ENCODE measurements at places on chromosomes 1 and 21.

GRCh38 chr1:44262414-44262813 lies 49.1 kb downstream of the DMAP1 start:
- DNase-seq: no peak

DNA sequence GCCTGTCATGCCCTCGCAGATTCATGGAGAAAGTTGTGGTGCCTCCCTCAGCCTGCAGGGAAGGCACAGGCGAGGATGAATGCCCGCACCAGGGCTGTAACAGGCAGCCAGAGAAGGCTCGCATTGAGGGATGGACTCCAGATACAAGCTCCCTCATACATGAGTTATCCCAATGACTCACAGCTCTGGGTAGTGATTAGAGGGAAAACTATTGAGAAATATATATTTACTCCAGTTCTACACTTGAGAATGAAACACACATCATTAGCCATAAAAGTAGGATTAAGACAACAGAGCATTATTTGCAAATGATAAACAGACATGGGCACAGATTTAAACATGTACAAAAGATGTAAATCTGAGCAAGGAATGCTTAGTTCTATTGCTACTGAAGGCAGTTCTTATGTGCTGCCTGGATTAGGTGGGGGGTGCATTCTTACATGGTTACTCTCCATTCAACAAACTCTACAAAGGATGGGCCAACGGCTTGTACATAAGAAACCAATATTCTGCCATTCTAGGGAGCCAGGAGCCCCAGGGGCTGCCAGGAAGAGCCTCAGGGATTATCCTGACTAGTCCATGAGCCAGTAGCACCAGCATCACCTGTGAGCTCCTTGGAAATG lies 97.9 kb downstream of the CSMD2 start:
- peak; percentile 1 for DNase-seq

DNA sequence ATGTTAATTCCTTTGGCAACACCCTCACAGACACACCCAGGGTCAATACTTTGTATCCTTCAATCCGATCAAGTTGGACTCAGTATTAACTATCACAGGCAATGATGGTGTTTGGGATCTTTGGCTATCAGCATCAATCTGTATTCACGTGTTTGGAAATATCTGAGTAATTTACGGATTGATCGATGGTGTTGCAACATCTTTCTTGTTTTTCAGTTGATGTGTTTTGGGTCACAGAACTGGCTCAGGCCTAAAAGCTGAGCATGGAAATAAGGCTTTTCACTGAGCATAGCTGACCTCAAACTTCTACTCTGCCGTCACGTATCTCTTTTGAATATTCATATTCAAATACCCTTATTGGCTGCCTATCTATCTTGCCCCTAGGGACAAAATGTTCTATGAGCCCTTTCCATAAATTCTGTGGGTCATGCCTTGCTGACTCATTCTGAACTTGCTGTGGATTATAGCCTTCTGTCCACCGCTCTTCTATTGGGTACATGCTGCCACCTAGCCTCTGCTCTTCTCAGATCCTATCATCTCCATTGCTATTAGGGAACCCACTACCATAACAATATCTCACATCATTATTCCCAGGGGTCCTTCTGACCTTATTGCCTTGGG lies 156.0 kb downstream of the PDE4B start:
- peak; percentile 75 for DNase-seq

GRCh38 chr1:8076176-8076575 lies 50.1 kb upstream of the ERRFI1 start:
- DNase-seq: no peak

- DNase-seq: no peak
Observed at GRCh38 chr1:33379631-33380354, 51.1 kb downstream of the PHC2 start.

DNA sequence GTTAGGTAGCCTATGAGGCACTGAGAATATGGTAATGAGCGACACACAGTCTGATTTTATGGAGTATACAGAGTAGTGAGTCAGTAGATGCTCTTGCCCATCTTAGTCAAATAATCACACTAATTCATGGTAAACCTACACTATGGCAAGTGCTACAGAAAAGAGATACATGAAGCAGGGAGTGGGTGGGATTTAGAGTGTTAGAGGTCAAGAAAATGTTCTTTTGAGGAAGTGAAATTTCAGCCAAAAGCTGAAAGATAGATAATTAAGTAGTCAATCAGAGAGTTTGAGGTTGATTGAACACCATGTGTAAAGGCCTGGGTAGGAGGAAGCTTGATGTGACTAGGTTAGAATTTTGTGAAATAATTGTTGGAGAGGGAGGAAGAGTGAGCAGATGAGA lies 14.7 kb downstream of the MDM4 start:
- DNase-seq: peak; percentile 13

DNA sequence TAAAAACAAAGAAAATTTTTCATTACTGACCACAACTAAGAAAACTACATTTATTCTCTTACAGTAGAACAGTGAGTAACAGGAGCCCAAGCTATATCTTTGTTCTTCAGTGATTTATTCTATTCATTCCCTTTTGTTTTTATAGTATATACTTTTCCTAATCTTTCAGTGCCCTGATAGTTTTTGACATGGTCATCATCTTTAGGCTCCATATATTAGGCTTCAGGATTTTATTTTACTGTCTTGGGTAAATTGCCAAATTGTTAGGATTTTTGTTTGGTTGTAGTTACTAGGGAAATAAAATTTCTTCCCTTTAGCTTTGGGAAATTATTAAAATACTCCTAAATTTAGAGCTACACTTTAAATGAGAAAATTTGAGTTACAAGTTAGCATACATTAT lies 10.3 kb downstream of the FBXO28 start:
- no peak for DNase-seq

GRCh38 chr1:239322369-239322768 lies 64.0 kb upstream of the CHRM3 start:
- no peak for DNase-seq

- peak; percentile 56 for DNase-seq
Observed at GRCh38 chr1:156961709-156962108, 41.3 kb downstream of the LRRC71 start.

DNA sequence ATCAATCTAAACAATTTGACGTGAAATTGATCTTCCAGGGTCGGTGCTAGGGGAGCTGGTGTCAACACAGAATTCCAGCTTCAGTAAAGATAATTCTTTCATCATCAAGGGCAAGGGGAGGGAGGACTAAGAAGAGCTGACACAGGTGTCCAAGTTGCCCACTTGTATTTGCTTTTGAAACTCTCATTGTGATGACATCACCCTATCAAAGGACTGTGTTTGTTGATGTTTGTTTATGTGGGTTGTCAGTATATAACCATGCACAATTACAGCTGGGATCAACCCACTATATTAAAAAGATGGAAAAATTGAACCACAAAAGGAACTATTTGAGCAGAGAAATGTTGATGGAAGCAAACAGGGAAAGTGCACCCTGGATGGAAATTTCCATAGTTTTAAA lies 48.8 kb downstream of the ZC3H11B start:
- DNase-seq: no peak

- peak; percentile 89 for DNase-seq
Observed at GRCh38 chr1:33470495-33471012, 1.9 kb upstream of the ZSCAN20 start.

GRCh38 chr1:8679395-8679800 lies 138.0 kb downstream of the RERE start:
- peak; percentile 33 for DNase-seq

GRCh38 chr1:31670593-31670964 lies 25.9 kb upstream of the PEF1 start:
- DNase-seq: no peak

DNA sequence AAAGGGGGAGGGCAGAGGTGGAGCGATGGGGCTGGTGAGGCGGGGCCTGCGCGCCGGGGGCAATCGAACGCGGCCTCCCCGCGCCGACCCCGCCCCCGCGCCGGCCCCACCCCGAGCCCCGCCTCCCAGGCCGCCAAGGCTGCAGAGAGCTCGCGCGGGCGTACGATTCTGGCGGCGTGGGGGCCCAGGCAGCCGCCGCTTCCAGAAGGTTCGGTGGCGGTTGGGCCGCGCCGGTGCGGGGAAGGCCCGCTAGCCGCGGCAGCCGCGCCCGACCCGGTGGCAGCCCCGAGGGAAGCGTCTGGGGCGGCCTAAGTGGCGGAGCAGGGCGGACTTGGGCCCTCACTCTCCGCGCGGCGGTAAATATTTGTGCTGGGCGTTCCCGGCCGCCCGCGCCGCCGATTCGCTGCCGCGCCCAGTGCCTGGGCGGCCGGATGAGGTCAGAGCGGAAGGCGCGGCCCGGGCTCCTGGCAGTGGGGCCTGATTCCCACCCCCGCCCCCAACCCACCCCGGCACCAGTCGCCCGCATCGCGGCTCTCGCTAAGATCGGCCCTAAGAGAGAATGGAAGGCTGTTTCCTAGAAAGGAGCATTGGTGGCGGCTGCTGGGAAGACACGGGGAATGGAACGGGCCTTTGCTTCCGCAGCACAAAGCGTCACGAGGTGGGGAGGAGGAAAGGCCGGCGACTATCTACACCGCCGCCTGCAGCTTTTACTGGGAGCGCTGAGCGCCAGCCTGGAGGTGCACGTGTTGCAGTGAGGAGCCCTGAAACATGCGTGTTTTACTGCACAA lies at the start of gene ACOT7:
Gene ACOT7 (minus strand): TSS at position 368 of the 788 bp plus-strand sequence. CDS start 368 bp downstream, outside the sequence.
- peak; percentile 87 for DNase-seq

GRCh38 chr1:155085504-155086127 lies 7.0 kb downstream of the EFNA3 start:
- peak; percentile 69 for DNase-seq

- DNase-seq: peak; percentile 23
Observed at GRCh38 chr21:41482301-41482700, 25.7 kb downstream of the TMPRSS2 start.

DNA sequence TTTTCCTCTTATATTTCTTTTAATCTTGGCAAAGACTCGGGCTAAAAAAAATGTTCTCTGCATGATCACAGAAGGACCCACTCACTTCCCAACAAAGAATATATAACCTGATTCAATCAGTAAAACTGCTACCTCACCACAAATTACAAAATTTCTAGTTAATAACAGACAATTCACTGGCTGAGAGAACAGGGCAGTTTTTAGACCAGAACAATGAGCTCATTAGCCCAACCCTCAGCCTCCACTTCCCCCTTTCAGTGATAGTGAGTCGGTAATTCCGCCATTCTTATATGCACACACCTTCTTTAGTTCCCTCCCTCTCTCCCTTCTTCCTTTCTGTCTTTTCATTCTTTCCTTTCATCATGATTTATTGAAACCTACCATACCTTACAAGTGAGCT lies 8.9 kb downstream of the SIPA1L2 start:
- DNase-seq: no peak

DNA sequence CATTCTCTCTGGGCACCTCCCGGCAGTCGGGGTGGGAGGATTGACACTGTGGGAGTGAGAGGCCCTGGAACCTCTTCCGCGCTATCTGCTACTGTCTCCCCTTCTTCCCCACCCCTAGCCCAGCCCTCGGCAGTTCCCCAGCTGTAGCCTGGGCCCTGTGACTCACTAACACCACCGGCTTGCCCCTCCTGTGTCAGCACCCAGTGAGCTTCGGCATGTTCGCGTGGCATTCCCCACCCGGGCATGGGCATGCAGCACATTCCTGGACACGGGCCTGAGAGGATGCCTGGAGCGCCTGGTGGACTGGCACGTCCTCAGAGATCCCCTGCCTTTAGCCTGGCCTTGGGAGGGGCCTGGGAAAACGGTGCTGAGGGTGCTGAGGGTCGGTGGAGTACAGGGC lies 1.3 kb downstream of the CDK18 start:
- no peak for DNase-seq

DNA sequence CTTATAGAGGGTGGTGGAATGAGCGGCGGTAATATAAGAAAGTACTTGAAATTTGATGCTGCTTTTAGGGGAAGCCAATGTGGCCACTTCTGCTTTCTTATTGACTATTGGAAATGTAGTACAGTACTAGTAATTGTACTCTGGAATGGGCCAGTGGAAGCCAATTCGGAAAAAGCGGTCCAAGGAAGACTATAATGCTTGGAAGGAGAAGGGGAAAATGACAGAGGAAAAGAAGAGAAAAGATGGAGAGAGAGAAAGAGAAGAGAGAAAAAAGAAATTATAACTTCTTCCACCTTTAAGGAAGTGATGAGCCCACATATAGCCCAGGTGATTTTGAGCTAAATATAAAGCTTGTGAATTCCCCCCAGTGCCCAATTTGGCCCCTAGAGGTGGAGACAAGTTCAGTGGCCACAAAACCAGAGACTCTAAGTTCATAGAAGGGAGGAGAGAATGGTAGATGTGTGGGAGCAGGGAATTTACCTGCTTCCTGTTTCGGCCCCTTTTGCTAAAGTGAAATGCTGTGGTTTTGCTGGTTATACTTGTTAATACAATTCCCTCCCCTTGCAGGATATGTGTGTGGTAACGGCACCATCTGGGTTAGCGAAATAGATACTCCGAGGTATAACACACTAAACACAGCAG lies 35.7 kb upstream of the DUSP10 start:
- no peak for DNase-seq

GRCh38 chr21:45974073-45975019 lies 7.2 kb upstream of the COL6A1 start:
- DNase-seq: peak; percentile 87

DNA sequence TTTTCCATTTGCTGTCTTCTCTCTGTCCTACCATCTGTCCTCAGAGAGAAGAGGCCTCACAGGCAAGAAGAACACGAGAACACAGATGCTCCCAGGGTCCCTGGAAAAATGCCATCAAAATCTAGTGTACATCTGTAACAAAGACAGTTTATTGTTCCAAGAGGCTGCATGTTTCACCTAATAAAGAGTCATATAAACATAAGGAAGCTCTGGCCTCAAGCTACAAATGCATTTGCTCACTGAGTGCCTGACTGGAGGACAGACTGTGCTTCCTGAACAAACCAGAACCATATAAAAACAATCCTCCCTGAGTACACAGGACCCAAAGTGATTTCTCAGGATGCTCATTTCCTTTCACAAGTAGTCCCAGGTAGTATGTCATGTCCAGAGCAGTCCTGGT lies 76.3 kb upstream of the SLC44A3 start:
- peak; percentile 68 for DNase-seq

DNA sequence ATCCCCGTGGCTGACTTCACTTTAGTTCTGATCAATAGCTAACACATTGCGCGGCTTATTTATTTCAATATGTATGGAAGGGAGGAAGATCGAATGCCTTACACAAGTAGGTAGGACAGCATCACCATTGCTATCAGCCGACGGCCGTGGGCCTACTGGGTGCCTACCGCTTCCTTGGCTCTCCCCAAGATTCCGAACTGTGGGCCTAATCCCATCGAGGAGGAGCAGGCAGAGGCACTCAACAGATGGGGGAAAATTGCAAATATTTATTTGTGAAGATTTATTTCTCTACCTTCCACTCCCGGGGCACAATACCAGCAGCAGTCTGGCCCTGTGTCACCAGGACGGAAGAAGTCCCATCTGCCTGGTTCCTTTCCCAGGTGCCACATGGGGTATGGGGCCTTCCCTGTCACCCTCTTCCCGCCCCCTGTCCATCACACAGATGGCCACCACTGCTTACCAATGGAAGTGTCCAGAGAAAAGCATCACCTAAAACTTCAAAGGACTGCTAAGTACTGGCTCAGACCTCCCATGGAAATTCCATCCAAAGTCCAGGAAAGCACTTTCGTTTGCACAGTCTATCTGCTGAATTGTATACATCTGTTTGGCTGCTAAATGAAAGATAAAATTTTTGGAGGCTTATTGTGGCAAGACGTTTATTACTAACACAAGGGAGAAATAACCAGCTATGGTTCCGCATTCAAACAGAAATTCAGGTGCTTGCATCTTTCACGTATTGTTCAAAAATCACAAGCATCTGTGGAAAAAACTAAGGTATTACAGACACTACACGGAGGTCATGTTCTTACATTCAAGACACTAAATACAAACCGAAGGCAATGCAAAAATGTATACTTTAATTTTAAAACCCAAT lies 11.8 kb downstream of the AGT start:
- DNase-seq: no peak

All from ELR (cell line).